ENCODE measurements at places on chromosomes 2 and 18.

DNA sequence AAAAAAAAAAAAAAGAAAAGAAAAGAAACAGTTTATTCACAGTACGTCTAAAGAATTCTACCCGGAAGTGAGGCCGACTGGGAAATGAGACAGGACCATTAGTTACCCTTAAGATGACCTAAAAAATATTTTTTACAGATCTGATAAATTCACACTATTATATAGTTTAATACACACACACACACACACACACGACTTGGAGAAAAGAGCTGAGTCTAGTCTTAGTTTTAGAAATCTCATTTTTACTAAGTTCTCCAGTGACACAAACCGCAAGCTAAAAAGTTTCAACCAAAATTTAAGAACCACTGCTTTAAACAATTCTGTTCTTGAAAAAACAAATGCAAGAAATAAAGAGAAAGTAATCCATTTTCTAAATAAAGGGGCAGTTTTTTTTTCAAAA is 27.1 kb downstream of the ST3GAL5 start:
- DNase-seq = no peak

GRCh38 chr18:54690198-54690597 is 99.2 kb downstream of the DYNAP start:
- DNase-seq = no peak

DNA sequence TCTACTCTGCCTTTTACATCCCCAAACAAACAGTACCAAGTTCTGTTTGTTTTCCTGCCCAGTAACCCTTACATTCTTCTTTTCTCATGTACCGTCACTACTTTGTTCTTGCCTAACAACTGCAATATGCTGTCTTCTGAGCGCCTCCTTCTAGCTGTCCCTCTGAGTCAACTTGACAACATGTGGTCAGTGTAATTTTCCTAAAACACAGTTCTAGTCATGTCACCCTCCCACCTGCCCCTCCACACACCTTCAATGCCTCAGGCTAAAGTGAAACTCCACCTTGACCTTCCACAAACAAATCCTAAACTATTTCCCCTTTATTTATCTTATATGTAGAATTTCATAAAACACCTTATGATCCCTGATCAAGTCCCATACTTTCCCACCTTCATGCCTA is 124.6 kb upstream of the CD302 start:
- DNase-seq = no peak

DNA sequence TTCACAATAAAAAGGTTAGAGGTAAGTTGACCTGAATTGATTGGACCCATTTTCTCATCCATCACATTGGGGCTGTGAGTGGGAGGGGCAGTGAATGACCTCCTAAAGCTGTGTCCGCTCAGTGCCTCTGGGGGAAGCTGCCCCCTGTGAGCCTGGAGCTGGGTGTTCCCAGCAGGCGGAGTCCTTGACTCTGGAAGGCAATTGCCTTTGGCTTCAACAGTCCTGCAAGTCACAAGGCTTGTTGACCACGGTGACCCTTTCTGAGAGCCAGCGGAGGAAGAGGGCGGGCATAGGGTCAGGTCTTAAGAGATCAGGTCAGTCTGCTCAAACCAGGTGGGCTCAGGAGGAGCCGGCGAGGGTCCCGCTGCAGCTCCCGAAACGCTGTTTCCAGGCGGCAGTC is 1.1 kb upstream of the CIDEA start:
- DNase-seq = no peak

DNA sequence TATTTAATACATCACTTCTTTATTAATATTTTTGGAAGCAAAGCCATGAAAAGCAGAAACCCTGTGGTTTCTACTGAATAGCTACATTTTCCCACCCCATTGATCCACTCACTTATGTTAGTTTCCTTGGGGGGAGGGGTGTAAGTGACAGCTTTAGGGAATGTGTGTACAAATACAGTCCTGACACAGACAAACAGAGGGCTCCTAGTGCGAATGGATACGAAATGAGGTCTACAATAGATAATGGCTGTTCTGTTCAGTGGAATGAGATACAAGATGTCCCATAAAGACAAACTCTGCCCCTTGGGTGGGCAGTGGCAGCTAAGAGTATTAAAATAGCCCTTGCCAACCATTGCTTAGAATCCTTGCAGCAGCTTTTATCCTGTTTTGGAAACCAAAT is 312.9 kb downstream of the NCKAP5 start:
- DNase-seq = no peak

- no peak for DNase-seq
These were observed 546.2 kb upstream of the SETBP1 start for GRCh38 chr18:44134447-44134846.

- DNase-seq = peak; percentile 19
These were observed 295.4 kb downstream of the CELF4 start for GRCh38 chr18:37270038-37270665.

GRCh38 chr2:152466041-152466440 is 131.1 kb downstream of the FMNL2 start:
- DNase-seq = no peak

DNA sequence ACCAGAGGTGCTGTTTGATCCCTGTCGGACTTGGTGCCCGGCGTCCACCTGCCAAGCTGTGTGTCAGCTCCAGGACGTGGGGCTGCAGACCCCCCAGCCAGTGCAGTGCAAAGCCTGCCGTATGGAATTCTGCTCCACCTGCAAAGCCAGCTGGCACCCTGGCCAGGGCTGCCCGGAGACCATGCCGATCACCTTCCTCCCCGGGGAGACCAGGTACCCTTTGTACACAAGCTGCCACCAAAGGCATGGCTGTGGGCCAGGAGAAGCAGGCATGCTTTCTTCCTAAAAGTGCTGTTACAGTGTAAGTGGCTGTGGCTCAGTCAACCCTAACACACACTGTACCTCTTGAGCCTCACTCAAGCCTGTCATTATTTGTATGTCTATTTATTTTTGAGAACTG is 103.3 kb downstream of the RNF144A start:
- DNase-seq = no peak

DNA sequence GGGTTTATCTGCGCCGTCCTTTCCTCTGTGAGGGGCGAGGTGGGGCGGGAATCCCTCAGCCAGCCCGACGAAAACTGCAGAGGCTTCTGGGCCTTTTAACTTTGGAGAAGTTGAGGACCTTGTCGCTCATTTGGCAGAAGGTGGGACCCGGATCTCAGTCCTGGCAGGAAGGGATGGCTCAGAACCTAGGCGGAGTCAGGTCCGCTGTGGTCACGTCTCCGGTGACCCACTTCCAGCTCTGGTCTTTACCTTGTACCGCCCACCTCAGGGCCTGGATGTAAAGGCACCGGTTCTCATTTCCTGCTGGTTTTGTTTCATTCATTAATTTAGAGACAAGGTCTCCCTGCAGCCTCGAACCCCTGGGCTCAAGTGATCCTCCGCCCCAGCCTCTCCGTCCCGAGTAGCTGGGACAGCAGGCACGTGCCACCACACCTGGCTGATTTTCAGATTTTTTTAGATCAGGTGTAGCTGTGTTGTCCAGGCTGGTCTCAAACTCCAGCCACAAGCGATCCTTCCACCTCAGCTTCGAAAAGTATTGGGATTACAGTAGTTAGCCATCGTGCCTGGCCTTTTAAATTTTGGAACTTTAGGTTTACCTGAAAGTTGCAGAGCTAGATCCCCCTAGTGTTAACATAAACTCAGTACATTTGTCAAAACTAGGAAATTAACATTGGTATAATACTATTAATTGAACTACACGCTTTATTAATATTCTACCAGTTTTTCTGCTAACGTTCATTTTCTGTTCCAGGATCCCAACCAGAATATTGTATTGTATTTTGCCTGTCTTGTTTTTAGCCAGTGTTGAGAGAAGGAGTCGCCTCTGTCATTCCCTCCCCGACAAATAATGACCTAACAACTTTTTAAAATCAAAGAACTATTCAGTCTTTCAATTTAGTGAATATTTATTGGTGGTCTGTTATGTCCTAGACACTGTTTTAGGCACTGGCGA is 852 bp downstream of the POLI start:
- DNase-seq = peak; percentile 47

- DNase-seq = no peak
These were observed 54.1 kb downstream of the PDCL3 start for GRCh38 chr2:100616841-100617390.

GRCh38 chr2:40219141-40219540 is 232.7 kb downstream of the SLC8A1 start:
- DNase-seq = no peak
